ENCODE measurements at places on chromosomes 2 and 18.

DNA sequence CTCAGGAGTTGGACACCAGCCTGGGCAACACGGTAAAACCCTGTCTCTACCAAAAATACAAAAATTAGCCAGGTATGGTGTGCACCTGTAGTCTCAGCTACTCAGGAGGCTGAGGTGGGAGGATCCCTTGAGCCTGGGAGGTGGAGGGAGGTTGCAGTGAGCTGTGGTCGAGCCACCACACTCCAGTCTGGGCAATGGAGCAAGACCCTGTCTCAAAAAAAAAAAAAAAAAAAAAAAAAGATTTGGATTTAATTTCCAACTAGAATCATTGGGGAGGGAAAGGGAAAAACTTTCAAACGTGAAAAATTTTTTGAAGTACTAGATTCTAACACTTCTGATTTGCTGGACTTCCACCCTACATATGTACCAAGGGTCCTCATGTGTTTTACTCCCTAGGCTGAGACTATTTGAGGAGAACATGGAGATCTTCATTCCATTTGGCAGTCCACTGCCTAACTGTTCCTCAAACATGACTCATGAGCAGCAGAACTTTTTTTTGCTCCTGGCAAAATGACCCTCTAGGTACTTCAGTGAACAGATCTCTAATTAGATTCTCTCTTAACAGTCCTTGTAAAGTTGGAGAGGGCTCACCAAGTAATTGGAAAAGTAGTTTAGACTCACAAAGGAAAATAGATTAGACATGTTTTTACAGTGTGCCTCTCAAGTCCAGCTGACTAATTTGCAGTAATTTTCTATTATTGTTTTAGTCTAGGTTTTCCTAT is 267.6 kb downstream of the METTL4 start:
- DNase-seq = no peak

DNA sequence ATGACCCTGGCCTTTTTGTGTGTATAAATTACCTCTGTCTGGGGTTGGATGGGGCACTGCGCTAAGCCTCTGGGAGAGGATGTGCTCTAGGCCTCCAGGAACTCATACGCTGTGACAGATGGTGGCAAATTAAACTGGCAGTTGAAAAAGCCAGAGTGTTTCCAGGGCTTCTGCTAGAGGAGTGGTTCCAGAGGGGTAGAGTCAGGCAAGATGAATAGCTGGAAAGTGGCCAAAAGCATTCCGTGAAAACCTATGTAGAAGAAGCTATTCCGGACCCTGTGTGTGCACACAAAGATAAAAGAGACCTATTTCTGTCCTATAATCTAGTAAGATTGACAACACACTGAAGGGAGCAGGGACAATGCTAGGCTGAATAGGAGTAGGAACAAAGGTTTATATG is 84.8 kb downstream of the ACTR3 start:
- DNase-seq = no peak

- DNase-seq = no peak
Observed at GRCh38 chr2:186256540-186256939, 229.5 kb upstream of the ZC3H15 start.

- no peak for DNase-seq
Observed at GRCh38 chr2:190113000-190113399, 50.5 kb upstream of the MSTN start.

DNA sequence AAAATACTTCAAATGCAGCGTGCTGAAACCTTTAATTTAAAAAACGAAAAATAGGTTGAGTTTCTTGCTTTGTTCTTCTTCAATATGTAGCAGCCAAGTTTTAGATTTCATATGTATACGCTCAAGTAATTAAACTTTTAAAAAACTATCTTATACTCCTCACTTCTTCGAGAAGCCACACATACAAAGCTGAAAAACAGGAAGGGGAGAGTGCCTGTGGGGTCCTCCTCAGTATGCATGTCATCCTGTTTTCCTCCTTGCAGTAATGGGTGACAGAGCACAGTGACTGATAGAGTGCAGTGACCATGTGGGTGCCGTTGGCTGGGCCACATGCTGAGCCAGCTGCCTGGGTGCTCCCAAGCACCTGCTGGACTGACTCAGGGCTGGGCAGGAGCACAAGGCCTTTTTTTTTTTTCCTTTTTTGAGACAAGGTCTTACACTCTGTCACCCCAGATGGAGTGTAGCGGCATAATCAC is 33.3 kb downstream of the UXS1 start:
- DNase-seq = no peak

DNA sequence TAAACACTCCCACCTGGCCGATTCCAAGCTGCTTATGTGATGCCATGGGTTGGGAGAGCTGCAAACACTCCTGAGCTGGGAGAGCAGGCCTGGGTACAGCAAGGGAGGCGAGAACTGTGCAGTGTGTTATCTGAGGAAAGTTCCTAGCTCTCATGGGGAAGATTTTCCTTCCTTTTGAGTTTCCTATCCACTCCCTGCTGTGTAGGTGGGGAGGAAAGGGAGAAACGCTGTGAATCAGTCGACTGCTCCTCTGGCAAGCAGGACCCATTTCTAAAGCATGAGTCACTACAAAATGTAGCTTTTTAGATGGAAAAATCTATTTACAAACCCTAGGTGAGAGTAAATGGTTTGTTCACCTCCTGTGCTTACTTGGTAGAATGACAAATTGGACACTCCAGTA is 80.4 kb downstream of the SH3RF3 start:
- DNase-seq = no peak

DNA sequence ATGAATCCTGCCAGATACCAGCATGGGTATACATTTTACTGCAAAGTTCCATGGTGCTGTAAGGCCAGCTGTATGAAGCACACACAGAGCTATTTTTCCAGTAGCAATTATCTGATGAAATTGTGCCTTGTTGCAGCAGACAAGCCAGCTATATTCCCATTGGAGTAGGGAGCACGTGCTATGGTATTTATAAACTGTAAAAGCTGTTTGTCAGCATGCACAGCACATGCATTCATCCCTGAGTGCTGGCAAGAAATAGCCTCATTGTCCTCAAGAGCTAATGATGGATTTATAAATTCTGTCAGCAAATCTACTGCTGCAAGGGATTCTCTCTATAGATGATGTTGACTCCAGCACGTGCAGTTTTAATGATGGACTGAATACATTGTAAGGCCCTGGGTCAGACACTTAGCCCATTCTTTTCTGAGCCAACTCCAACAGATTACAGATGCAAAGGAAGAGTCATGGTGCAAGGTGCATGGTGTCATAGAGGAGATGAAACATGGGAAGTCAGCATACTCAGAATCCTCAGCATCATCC is 61.7 kb downstream of the KCNS3 start:
- DNase-seq = no peak

DNA sequence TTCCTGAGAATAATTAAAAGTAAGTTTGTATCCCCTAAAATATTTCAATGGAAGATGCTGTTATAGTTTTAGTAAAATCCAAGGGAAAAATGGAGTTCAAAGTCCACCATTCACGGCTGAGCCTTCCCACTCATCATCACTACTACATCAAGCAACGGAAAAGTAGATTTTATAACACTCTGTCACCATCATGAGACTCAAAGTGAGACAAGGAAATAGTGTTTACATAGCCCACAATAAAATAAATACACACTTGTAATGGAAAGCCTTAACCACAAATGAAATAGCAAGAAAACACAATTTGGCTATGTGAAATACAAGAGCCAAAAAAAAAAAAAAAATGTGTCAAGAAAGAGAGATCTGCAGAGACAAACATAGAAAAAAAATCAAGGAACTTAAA is 569.9 kb upstream of the REG3G start:
- DNase-seq = no peak

GRCh38 chr2:222939208-222939856 is 78.5 kb downstream of the ACSL3 start:
- DNase-seq = no peak

- DNase-seq = no peak
Observed at GRCh38 chr18:49160079-49160930, 209.5 kb upstream of the SMAD7 start.

- no peak for DNase-seq
Observed at GRCh38 chr18:50947899-50948298, 19.9 kb upstream of the ELAC1 start.

DNA sequence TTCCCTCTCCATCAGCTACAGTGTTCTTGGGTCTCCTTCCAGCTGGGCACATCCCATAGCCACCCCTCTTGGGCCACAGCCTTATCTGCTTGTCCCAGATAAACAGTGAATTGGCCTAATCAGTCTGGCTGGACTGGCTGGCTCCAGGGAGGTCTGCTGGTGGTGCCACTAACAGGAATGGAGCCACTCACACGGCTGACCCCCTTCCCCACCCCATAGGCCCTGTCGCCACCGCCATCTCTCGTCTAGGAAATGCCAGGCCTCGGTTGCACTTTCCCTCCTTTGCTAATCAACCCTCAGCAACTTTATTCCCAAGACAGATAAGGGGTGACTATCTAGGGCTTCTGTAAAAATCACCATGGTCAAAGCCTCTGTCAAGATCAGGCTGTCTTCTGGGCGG is 23.0 kb upstream of the TNP1 start:
- no peak for DNase-seq

DNA sequence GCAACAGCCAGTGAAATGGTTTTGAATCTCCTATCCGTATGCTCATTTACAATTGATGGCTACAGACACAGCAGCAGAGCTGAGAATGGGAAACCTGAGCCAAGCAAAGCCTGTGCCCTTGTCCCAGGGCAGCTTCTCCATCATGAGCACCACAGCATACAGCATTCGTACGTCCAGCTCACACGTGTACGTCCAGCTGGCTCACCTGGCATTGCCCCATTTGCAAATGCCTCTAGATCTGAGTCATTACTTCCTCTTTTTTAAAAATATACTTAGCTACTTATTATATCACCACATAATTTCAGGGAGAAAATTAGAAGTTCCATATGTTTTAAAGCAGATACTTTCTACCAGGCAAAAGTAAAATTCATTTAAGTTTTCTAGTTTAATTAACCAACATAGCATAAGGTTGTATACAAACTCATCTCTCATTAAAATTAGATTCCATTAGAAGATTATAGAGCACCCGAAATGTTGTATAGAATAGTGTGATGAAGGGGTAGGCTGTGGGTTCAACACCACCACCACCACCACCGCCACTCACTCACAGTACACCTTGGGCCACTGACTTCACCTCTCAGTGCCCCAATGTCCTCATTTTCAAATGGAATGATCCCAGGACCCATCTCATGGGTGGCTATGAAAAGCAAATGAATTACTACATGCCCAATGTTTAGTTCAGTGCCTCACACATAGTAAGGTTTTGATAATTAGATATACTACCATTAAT is 31.4 kb upstream of the TMEM177 start:
- DNase-seq = no peak

Data from upper lobe of left lung (tissue), 6 donors.